ENCODE measurements at places on chromosomes 12 and 14. TPM values are rescaled to one million over a fixed set of nuclear protein-coding genes. Genes with fewer than 3 reads are reported as not detected.

DNA sequence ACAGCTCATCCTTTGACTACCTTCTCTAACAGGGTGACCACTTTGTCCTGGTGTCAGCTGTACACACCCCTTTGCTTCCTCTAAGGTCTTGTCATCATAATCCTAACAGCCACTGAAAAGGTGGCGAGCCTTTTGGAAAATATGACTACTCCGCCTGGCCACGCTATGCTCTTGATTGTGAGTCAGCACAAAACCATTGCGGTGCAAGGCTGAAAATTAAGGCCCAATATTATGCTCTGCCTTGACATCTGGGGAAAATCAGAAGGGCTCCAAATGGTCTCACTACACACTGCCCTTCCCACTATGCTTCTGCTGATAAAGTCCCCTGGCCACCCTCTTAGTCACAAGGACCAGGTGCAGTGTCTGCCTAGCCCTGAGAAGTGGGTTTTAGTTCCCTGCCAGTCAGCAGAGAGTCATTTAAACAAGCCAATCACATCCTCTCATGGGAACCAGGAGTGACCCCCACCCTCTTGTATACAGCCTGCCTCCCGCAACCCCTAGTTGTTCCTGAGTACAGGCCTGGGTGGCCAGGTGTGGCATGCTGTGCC is 34.3 kb downstream of the FGD6 start:
- no peak for DNase-seq

GRCh38 chr14:35159742-35160409 is 37.5 kb downstream of the PRORP start:
- DNase-seq, result no peak

GRCh38 chr12:43501703-43502102 is 50.3 kb downstream of the ADAMTS20 start:
- no peak for DNase-seq

DNA sequence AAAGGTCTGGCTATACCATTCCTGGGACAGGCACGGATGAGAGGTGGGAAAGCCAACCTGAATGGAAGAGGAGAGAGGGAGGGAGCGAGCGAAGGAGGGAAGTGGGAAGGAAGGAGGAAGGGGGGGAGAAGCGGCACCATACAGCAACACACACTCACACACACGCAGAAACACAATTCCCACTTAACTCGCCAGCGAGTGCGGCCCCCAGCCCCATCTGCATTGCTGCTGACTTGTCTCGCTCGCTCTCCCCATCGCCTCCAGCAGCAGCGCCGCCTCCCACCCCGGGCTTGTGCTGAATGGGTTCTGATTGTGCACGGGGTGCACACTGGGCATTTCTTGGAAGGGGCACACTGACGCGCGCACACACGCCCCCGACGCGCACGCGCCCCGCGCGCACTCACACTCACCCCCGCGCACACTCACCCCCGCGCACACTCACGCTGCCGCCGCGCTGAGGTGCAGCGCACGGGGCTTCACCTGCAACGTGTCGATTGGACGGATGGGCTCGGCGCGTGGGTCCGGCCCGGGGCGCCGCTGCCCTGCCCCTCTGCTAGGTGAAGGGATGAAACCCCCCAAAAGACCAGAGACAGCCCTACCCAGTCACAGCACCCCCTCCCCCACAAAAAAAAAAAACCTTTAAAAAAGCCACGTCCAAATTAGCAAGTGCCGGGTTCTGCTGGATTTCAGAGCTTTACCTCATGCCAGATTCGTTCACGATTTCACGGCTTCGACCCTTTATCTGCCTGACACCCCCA is 685 bp downstream of the GRIN2B start:
- DNase-seq, result no peak

Gene RNF212B
- total RNA-seq, result not detected

Gene PIWIL1
- not detected for total RNA-seq

Gene ABCC9
- not detected for total RNA-seq

GRCh38 chr12:103457471-103457870 is 38.3 kb downstream of the C12orf42 start:
- DNase-seq, result no peak

DNA sequence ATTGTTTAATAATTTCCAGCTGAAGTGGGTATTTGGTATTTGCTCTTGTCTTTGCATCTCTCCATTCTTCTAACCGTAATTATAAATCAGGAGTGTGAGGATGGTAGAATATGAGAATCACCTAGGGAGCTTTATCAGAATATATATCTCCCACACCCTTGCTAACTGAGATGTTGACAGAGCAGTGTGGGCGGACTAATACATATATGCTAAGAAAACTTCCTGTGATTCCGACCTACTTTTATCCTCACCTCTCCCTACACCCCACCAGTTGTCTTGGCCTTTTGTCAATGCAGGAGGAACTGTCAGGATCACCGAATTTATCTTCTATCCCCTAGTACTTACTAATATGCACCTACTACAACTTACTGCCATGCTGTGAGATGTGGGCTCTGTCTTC is 14.7 kb upstream of the GNPNAT1 start:
- no peak for DNase-seq

Gene HCAR2
- total RNA-seq, result not detected

Gene ACYP1
- total RNA-seq, result 44.0 TPM

DNA sequence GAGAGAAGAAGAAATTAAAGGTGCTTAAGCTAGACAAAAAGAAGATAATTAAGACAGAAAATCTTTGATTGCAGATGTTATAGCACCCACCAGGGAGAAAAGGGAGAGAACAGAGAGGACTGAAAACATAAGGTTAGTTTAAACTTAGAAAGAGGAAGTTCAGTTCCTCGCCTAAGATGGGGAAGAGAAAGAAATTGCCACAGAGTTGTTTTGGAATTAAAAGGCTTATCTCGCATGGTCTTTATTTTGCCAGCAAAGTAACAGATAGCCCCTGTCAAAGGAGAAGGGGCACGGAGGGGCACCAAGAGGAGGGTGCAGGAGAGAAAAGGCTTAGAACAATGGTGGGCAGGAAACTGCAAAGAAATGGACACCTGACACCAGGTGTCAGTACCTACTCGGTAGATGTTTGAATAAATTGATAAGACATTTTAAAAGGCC is 17.8 kb upstream of the OXA1L start:
- no peak for DNase-seq

- DNase-seq, result no peak
Observed at GRCh38 chr14:72812292-72812851, 81.5 kb downstream of the DPF3 start.

DNA sequence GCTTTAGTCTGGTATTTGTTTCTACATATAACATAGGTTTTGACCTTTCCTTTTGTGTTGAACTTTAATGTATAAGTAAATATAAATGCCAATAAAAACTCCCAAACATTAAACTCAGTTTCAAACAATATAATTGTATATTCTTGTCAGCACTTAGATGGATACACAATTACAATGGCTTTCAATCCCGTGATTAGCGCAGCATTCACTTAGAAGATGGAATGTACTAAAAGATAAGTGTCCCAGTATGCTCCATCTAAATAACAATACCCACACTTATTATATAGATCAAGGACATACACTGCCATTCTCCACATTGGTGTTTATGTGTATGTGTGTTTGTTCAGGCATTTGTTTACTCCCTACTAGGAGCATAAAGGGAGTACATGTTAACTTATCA is 193.1 kb downstream of the SOX5 start:
- DNase-seq, result no peak

GRCh38 chr14:37232907-37233481 is 35.3 kb downstream of the MIPOL1 start:
- DNase-seq, result no peak

DNA sequence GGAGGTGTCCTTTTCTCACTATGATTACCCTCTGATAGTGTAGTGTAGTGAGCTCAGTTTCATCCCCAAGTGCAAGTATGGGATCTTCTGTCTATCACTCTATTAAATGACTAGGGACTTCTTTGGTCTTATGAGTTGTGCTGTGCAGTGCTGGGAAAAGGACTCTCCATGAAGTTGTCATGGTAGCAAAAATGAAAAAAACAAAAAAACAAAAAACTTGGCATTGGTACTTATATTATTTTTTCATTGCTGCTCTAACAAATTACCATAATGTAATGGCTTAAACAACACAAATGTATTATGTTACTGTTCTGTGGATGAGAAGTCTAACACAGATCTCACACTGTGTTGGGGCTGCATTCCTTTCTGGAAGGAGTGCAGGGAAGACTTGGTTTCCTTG is 393.1 kb upstream of the NOVA1 start:
- DNase-seq, result no peak

- peak; percentile 75 for DNase-seq
Observed at GRCh38 chr12:132445884-132446632, 43.9 kb upstream of the FBRSL1 start.

- DNase-seq, result no peak
Observed at GRCh38 chr12:19095331-19095730, 34.2 kb upstream of the PLEKHA5 start.

DNA sequence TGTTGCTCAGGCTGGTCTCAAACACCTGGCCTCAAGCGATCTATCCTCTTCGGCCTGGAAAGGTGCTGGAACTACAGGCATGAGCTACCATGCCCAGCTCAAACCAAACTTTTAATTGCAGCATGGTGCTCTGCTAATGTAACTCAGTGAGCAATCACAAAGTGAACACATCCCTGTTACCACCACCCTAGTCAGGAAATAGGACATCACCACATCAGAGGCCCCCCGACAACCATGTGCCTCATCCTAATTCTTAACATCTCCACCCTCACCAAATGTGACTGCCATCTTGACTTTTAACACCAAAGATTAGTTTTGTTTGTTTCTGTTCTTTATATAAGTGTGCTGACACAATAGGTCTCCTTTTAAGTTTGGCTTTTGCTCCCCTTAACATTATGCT is 22.8 kb upstream of the SDR39U1 start:
- no peak for DNase-seq

DNA sequence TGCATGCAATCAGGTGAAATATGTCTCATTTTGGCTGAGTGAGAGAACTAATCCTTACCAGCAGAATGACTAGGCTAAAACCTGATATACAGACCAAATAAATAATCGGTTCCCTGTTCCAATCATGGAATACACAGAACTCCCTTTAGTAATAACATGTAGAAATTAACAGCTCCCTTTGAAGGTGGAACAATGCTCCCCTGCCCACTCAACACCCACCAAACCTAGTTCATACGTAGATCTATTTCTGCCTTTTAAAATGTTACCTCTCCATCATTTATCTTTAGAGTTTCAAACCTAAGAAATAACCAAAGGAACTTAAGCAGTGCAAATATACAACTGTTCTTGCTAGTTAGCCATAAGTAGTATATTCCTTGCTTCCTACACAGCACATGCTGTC is 153.7 kb upstream of the ABCD2 start:
- no peak for DNase-seq

DNA sequence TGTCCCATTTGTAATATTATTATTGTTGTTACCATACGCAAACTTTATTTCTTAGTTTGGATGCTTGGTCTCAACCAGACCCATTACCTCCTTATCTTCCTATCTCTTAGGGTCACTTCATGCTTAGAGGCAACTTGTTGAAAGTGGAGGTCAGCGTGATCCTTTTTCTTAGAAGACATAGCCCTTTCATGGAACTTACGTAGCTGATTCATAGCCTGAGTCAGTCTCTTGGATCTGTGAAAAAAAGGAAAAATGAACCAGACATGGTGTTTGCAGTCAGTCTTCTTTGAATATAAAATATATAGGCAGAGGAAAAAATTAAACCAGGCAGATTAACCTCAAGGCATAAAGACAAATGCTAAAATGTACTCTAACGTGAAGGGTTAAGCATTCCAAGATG is 613.7 kb downstream of the DIO2 start:
- no peak for DNase-seq

DNA sequence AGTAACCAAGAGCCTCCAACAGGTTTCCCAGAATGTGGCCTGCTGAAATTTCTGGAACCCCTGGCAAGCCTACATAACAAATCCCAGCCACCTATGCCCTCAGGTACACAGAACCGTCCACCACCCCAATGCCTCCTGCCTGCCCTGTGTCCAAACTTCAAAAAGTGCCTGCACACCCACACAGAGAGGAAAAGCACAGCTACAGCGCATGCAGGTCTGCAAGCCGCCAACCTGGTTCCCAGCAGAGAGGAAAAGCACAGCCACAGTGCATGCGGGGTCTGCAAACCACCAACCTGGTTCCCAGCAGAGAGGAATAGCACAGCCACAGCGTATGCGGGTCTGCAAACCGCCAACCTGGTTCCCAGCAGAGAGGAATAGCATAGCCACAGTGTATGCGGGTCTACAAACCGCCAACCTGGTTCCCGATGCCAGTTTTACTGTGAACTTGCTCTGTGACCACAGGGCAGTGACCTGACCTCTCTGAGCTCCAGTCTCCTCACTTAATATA is 113.5 kb downstream of the SCARB1 start:
- DNase-seq, result no peak

GRCh38 chr12:101902641-101903040 is 25.3 kb downstream of the DRAM1 start:
- no peak for DNase-seq

DNA sequence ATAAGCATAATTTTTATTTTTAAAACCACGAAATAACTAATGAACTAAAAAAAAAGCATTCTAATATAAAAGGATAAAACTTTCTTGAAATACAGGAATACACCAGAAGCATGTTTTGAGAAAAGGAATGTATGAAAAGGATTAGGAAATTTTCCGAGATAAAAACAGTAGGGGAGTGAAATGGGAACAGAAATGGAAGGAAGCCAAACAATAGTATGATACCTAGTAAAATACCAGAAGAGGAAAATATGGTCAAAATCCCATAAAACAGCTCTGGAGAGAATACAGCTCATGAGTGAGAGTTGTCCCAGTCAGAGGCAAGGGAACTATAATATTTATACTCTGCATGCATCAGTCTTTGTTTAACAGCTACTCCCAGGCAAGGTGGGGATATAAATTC is 1016.2 kb downstream of the SLC6A15 start:
- DNase-seq, result no peak

DNA sequence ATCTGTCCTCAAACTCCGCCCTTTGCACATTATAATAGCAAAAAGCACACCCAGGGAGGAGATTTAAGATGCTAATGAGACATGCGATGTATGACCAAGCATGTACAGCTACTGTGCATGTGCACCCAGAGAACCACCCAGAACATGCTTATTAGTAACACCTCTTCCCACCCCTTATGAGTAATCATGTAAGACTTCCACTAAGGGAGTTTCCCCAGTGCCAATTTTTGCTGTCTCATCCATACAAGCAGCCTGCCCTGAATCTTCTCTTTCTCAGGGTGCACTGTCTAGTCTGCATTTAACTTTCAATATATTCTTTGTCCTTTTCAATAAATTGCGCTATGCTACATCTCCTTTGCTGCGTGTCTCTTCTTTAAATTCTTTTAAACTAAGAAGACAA is 830.0 kb upstream of the NOVA1 start:
- no peak for DNase-seq

Gene RFX4
- not detected for total RNA-seq

Gene EPS8
- total RNA-seq, result 2.2 TPM

- DNase-seq, result no peak
Observed at GRCh38 chr12:101969-102878, 35.7 kb downstream of the IQSEC3 start.

DNA sequence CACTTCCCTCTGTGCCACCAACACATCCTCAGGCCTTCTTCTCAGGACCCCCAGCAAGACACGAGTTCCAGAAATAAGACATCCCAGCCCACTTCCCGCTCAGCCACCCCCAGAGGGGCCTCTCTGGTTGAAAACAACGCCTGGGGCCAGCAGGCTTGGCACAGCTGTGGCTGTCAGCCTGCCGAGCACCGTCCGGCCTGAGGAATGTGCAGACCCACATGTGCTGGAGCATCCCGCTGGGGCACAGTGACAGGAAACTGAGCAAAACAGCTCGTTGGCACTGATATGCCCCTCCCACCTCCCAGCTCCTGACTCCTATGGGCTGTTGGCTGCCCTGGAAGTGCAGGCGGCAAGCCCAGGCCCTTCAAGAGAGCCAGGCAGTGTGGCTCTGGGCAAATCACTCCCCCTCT is 1.4 kb downstream of the SYNE3 start:
- DNase-seq, result no peak

GRCh38 chr12:68154779-68155178 is 4.8 kb downstream of the IFNG start:
- DNase-seq, result no peak
